ENCODE measurements at places on chromosomes 4 and X. TPM values are rescaled to one million over a fixed set of nuclear protein-coding genes. Genes with fewer than 3 reads are reported as not detected.

DNA sequence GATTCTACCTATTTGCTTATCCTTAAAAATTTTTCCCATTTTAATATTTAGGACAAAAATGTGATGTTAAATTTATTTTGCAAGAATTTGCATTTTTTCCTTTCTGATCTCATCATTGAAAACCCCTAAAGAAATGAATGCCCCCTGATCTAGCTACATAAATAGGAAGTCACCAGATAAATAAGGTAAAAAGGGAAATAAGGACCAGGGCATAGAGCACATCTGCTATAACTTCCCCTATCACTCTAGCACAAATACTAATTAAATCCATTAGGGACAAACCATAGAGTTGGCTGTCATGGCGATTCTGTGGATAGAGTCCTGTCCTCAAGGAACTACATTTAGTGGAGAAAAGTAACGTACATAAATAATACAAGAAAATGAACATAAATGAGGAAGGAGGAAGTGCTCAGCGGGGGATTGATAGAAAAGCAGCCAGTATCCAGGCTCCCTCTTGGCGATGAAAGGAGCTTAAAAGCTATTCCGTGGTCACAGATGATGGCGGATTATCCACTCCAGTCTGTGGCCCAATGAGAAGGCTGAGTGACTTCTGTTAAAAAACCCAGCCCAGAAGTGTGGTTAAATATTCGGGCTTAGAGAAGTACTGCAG lies 76.9 kb upstream of the RPL34 start:
- no peak for DNase-seq

DNA sequence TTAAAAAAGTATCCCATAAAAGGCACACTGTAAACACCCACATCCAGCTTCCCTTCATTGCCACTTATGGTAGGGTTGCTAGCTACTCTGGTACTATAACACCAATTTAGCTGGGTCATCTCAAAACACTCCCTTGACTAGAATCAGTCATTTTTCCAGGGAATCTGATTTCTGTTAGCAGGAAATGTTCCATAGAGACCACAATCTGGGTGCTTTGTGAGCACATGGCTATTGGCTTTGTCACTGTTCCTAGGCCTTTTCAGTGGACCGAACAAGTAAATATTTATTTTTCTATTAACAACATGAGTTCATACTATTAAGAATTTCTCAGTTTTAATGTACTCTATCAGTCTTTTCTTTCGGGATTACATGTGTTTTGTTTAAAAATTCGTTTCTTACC lies 404.7 kb upstream of the GNPDA2 start:
- DNase-seq = no peak

GRCh38 chr4:115343171-115343570 lies 229.8 kb upstream of the NDST4 start:
- DNase-seq = no peak

The MGARP gene
- 0.45 TPM for total RNA-seq

The GCNA gene
- 2.2 TPM for total RNA-seq

The TEX13C gene
- total RNA-seq = not detected
